Naive thymus-derived CD4-positive, alpha-beta T cell (primary cell): ENCODE measurements at places on chromosomes 6 and 20. TPM values are rescaled to one million over a fixed set of nuclear protein-coding genes. Genes with fewer than 3 reads are reported as not detected.

Gene KIAA1586
- 21.5 TPM for total RNA-seq

Gene TAGAP
- total RNA-seq, result 195 TPM

Gene SLC35F1
- not detected for total RNA-seq

Gene GUCA1A
- not detected in 2 replicates for total RNA-seq

Gene LY6G5B
- 27.7 and 29.1 TPM in 2 replicates for total RNA-seq

Gene WFDC10B
- not detected in 2 replicates for total RNA-seq

Gene HCK
- total RNA-seq, result 10.0 TPM

Gene OR2H2
- not detected for total RNA-seq

Gene SLC4A11
- 0.66 and 1.4 TPM in 2 replicates for total RNA-seq

- no peaks in the 10 kb centered on the region for H3K27me3 ChIP-seq
- H3K4me3 ChIP-seq, result no peak overlapping the region
- DNase-seq, result no peak
- no peaks in the 10 kb centered on the region for H3K36me3 ChIP-seq
Measured at GRCh38 chr6:69362209-69362608, 434.6 kb downstream of the LMBRD1 start.

- peaks cover 46% of the 10 kb centered on the region for H3K27me3 ChIP-seq
- no peaks in the 10 kb centered on the region for H3K36me3 ChIP-seq
- H3K4me1 ChIP-seq, result peaks cover 26% of the 10 kb centered on the region
Measured at GRCh38 chr6:34143884-34144580, 1.9 kb downstream of the GRM4 start.

DNA sequence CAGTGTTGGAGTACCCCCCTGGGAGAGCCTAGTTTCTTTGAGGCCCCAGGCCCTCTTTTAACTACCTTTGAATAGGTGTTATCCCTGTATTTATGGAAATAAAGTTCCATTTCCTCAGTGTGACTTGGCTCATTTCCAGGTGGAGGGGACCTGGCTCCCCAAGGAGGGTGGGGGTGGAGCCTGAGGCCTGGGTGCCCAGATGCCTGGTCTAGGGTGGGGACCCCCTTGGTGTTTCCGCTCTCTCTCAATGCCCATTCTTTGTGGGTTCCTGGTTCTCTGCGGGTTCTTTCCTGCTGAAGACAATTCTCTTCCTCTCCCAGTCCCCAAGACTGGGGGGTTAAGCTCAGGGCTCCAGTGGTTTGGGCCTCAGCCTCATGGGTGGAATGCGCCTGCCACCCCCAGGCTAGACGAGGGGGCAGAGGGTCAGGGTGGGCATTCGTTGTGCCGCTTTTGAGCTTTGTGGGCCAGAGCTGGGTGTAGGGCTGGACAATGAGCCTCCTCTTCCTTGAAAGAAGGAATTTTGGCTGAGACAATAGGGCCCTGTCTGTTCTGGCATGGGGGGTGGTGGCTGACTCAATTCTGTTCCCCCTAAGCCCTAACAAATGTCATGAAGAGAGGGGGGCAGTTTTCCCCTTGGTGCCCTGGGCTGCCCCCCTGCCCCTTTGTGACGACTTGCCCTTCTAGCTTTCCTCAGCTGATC, 686 bp upstream of the EGFL8 start:
- no peak overlapping the region for H3K4me3 ChIP-seq
- no peak for DNase-seq
- no peaks in the 10 kb centered on the region for H3K27me3 ChIP-seq

DNA sequence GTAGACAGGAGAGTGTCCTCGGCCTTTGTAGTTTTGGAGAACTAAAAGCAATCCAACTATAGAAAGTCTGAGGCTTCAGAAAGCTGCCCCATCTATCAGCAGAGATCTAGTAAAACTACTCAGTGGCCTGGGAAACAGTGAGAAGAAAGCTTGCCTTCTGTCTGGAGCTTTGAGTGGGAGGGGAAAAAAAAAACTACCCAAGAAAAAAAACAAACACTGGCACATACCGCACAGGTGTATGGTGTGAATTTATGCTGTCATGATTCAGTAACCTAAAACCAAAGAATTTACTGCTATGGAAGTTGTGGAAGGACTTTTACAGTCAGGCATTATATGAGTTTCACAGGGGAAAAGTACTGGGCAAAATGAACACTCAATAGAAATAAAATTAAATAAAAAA, 280.5 kb downstream of the ADGRB3 start:
- no peaks in the 10 kb centered on the region for H3K4me1 ChIP-seq
- no peak for DNase-seq
- no peak overlapping the region for H3K27ac ChIP-seq
- no peaks in the 10 kb centered on the region for H3K27me3 ChIP-seq
- no peaks in the 10 kb centered on the region for H3K36me3 ChIP-seq

GRCh38 chr6:46476301-46476700, 14.9 kb downstream of the RCAN2 start:
- no peak for DNase-seq
- no peaks in the 10 kb centered on the region for H3K4me1 ChIP-seq

- no peak for DNase-seq
- no peaks in the 10 kb centered on the region for H3K27me3 ChIP-seq
- no peak overlapping the region for H3K27ac ChIP-seq
- no peaks in the 10 kb centered on the region for H3K4me1 ChIP-seq
- H3K4me3 ChIP-seq, result no peak overlapping the region
Measured at GRCh38 chr6:154621686-154622085, 111.2 kb upstream of the CNKSR3 start.

- H3K27ac ChIP-seq, result no peak overlapping the region
- DNase-seq, result no peak
- no peaks in the 10 kb centered on the region for H3K27me3 ChIP-seq
- no peak overlapping the region for H3K4me3 ChIP-seq
- H3K4me1 ChIP-seq, result no peaks in the 10 kb centered on the region
- H3K36me3 ChIP-seq, result no peaks in the 10 kb centered on the region
Measured at GRCh38 chr6:138544501-138544900, 45.2 kb upstream of the NHSL1 start.
